ENCODE measurements at places on chromosomes 2 and 18. TPM values are rescaled to one million over a fixed set of nuclear protein-coding genes. Genes with fewer than 3 reads are reported as not detected.

DNA sequence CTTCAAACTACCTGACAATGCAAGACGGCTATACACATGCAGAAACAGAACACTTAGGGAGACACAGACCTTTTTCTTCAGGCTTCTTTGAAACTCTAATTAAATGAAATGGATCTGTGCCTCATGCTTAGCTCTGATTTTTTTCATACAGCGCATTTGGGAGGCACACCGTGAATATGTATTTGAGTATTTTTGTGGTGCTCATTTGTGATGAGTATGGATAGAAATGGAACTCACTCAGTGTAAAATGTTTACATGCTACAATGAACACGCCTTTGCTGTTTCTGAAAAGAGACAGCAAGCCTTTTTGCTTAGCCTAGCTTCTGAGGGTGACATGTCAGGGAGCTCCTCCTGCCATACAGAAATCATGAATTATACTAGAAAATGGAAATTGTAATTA lies 113.3 kb downstream of the FSHR start:
- no peaks in the 10 kb centered on the region for H3K27me3 ChIP-seq
- DNase-seq: no peak
- no peak overlapping the region for H3K27ac ChIP-seq
- no peaks in the 10 kb centered on the region for H3K36me3 ChIP-seq
- no peak overlapping the region for H3K4me3 ChIP-seq
- H3K4me1 ChIP-seq: no peaks in the 10 kb centered on the region

The CYP26B1 gene
- 0.51 TPM for total RNA-seq

- no peaks in the 10 kb centered on the region for H3K36me3 ChIP-seq
- H3K27ac ChIP-seq: no peak overlapping the region
- no peak for DNase-seq
Measured at GRCh38 chr2:217956586-217957457, 46.0 kb downstream of the TNS1 start.

DNA sequence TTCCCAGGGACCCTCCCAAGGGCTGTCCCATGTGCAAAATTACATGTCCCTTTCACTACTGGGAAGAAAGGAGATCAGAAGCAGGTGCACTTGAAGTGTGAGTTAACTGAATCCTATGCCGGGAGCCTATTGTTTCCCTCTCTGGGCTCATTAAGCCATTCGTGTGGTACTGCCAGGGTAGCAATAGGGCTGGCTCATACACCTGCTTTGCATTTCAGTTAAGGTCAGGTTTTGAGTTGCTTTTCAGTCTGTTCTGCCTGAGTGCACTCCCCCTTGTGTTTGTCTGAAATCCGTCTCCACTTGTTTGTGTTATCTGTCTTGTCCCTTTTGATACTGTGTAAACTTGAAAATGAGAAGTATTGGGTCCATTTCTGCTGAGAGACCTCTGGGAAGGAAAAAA lies 1232.6 kb upstream of the NRXN1 start:
- no peaks in the 10 kb centered on the region for H3K4me1 ChIP-seq
- no peaks in the 10 kb centered on the region for H3K36me3 ChIP-seq

GRCh38 chr2:28444956-28445355 lies 50.9 kb upstream of the PLB1 start:
- H3K36me3 ChIP-seq: no peaks in the 10 kb centered on the region
- no peak overlapping the region for H3K27ac ChIP-seq
- H3K4me1 ChIP-seq: peaks cover 41% of the 10 kb centered on the region
- no peaks in the 10 kb centered on the region for H3K27me3 ChIP-seq

DNA sequence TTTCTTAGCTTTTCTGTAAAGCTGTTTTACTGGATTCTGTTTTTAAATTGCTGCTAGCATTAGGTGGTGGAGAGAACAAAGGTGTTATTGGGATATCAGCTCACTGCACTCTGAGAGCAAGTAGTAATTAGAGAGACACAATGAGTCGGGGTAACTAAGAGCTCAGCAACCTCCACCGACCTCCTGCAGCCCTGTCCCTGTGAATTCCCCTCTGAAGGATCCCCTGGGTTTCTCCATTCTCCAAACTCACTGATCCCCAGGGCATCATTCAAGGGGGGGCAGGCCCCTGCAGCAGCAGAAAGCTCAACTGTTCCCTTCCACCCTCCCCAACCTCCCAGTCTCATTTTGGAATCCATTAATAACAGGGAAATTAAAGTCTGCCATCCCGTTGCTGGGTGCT lies 73.0 kb downstream of the MTCL1 start:
- H3K4me3 ChIP-seq: no peak overlapping the region
- peaks cover 9% of the 10 kb centered on the region for H3K36me3 ChIP-seq
- no peaks in the 10 kb centered on the region for H3K27me3 ChIP-seq

DNA sequence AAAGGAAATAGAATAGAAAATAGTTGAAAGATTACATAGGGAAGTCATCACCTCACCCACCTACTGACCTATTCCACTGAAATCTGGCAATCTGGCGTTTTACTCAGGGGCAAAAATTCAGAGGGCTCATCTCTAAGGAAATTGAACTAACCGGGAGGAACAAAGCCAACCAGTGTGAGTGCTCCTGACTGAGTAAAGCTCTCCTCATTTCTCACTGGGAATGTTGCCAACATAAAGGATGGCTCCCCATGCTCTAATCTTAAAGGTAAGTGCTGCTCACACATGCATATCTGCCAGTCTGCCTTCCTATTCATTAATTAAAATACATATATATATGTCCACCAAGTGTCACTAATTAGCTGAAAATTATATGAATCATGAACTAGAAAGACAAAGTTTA lies 13.5 kb upstream of the DOK6 start:
- no peaks in the 10 kb centered on the region for H3K27me3 ChIP-seq
- no peaks in the 10 kb centered on the region for H3K4me1 ChIP-seq
- no peak overlapping the region for H3K4me3 ChIP-seq
- no peak for DNase-seq
- no peaks in the 10 kb centered on the region for H3K36me3 ChIP-seq
